Stimulated activated CD8-positive, alpha-beta memory T cell treated with anti-CD3 and anti-CD28 coated beads, Interleukin-15, amount 100 ng/mL, for 24 hours (primary cell): ENCODE measurements at places on chromosomes 6 and 20.
A peak's percentile ranks its signal among the peaks of the same experiment; 100 is the strongest.

- peak; percentile 6 for DNase-seq
These were observed 146.2 kb upstream of the ECI2 start for GRCh38 chr6:4281341-4282293.

GRCh38 chr6:147676495-147677199, 168.2 kb downstream of the SAMD5 start:
- no peak for DNase-seq

- DNase-seq = no peak
These were observed 618.0 kb upstream of the FLRT3 start for GRCh38 chr20:14955399-14955798.

DNA sequence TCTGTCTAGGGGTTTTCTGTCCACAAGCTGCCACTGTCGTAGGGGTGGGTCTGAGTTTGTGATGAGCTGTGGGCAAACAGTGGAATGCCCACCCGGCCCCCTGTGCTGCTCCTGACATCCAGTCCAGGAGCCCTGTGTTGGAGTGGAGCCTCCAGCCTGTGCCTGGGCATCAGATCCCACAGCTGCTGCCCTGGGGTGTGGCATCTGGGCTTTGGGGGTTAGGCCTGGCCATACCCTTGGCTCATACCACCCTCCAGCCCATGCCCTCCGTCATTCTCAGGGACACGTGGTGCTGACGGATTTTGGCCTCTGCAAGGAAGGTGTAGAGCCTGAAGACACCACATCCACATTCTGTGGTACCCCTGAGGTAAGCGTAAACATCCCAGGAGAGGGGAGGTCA, 12.9 kb downstream of the SGK2 start:
- DNase-seq = no peak

- no peak for DNase-seq
These were observed 5.5 kb downstream of the SFT2D1 start for GRCh38 chr6:166336847-166337246.

GRCh38 chr6:50143011-50143719, 93.4 kb upstream of the DEFB112 start:
- no peak for DNase-seq

GRCh38 chr6:46453741-46454316, 37.4 kb downstream of the RCAN2 start:
- no peak for DNase-seq

DNA sequence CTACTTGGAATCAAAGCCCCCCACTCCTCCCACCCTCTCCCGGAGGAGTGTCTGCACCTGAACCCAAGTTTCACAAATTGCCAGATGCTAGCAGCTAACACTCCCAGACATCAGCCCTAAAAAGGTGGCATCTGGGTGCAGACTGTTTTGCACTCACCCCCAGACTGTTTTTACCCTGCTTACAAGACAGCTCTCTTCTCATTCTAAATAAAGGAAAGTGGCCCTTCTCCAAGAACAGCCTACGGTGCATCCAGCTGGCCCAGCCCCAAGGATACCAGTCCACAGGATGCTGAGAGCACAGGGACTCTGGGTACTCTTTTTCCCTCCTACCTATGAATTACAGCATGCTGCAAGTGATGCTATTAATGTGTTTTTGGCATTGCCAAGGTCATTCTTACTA, 842.0 kb upstream of the FLRT3 start:
- no peak for DNase-seq

DNA sequence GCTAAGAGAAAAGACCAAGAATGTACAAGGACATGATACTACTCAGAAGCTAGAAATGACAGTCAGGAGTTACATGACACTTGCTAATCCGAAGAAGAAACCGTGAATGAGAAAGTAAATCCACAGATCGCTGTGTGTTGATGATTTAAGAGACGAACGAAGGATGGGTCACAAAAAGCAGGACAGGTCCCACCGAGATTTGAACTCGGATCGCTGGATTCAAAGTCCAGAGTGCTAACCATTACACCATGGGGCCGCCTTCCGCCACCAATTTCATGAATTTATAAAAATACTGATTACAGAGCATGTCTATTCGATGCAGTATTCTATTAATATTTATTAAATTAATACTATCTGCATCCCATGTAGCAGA, 54.0 kb upstream of the BTN3A2 start:
- DNase-seq = no peak

DNA sequence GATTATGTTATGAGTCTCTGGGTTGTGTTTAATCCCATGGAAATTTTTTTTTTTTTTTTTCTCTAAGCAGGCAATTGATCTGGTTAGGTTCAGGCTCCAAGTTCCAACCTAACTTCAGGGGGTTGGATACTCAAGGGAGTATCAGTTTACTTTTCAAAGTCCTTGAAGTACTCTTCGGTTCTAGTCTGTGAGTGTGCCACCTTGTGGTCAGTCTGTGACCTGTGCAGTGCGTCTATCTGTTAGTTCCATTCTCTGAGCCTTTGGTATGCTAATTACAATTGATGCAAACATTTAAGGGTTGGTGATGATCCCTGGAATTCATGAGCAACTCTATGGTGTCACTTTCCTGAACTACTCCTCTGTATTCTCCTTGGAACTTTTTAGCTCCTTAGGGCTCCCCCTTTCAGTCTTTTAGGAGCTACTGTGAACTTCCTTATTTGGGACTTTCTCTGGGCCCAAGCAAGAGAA, 342.0 kb downstream of the SOX4 start:
- DNase-seq = no peak

GRCh38 chr6:78995346-78995745, 82.7 kb downstream of the PHIP start:
- DNase-seq = no peak

DNA sequence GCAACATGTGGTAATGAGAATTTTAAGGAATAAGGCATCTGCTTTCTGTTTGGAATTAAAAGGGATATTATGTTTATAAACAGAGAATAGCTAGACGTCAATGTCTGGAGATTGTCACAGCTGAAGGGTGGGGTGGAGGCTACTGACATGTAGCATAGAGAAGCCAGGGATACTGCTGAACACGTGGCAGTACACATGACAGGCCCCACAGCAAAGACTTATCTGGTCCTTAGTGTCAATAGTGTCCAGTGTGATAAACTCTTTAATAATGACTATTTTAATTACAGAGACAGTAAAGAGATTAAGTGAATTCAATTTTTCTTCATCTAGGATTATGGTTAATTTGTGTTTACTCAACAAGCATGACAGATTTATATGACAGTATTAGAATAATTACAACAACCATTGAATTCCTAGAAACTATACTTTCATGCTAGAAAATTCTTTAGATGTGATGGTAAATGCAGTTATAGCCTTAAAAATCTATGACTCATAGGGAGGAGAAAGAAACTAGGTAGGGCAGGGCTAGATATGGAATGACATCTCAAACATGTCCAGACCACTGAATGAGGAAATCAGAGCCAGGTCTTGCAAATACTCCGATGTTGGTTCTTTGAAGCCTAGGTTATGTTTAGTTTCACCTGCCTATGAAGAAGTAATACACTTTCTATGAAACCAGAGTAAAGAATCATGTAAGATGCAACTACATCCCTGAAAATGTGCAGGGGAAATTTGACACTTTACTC, 399.5 kb downstream of the PHF3 start:
- no peak for DNase-seq

GRCh38 chr6:72260489-72260888, 361.4 kb upstream of the KCNQ5 start:
- no peak for DNase-seq

DNA sequence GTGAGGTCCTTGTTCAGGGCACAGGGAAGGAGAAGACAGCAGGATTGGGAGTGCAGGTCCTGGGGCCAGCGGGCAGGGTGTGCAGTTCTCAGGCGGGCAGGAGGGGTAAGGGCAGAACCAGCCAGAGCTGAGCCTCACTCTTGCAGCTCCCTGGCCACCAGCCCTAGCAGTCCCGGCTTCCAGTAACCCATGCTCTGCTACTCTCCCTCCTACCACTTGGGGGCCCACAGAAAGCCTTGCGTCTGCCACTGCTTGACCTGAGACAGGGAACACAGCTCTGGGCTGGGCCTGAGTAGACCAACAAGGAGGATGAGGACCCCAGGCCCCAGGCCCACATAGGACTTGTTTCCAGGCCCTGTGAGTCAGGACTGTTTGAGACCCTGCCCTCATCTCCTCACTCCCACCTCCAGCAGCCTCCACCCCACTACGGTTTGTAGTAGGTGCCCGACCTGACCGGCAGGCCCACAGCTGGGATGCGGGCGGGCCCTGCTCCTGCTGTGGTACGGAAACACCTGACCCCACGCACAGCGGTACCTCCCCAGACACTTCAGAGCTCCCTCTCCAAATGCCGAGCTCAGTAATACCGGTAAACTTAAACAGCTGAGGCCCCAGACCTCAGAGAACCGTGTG, 39.2 kb downstream of the KCNK5 start:
- DNase-seq = no peak

GRCh38 chr20:48238781-48239180, 453.5 kb upstream of the SULF2 start:
- DNase-seq = no peak

DNA sequence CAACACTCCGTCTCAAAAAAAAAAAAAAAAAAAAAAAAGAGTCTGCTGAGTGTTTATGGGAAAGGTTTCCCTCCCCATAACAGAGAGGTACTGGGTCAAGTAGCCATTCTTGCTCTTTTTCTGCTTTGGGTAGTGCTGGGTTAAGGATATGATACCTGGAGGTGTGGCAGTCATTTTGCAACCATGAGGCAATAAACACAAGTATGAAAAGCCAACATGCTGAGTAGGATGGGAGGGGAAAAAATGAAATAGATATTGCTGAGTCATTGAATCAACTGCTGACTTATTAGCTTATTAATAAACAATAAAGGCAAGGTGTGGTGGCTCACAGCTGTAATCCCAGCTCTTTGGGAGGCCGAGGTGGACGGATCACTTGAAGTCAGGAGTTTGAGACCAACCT, 2.3 kb upstream of the TOMM34 start:
- DNase-seq = no peak

- DNase-seq = no peak
These were observed 23.0 kb downstream of the PLN start for GRCh38 chr6:118571121-118571520.

DNA sequence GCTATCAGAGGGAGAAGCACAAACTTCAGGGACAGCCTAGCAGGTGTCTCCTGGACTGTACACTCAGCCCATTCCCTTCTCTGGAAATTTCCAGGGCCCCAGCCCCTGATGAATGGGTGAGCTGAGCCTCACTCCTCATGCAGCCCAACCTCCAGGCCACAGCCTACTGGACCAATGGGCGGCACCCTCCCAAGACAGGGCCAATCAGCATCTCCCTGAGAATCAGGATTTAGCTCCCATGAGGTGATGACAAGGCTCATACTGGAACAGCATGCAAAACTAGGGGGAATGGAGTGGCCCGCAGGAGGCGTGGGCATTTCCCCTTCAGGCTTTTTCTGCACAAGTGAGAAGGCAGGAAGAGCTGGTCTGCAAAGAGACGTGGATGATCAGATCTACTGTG, 29.0 kb downstream of the NFATC2 start:
- no peak for DNase-seq

GRCh38 chr6:84777888-84778287, 13.5 kb upstream of the TBX18 start:
- DNase-seq = no peak

DNA sequence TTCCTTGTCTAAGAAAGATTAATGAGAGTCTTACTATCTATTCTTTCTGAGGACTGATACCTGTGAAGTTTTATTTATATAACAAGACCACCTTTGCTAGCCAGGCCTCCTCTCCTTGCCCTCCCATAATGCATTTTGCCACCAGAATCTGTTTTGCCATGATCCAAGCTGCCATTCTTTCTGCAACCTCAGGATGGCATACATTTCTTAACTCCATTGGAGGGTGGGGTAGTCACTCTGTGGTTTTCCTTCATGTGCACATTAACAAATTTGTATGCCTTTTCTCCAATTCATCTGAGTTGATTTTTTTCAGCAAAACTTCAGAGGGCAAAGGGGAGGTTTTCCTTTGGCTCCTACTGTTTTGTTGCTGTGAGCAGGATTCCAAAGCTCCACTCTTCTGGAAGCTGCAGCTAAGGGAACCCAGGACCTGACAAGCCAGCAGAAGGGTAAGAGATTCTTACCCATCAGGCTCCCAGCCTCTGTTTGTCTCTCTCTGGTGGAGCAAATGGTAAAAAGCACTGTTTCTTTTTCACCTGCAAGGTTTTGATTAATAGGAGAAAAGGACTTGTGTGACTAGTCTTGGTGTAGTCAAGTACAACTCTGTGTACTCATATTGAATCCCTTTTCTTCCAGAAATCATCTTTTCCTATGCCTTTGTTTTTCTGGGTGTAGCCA, 26.2 kb upstream of the ENPP4 start:
- DNase-seq = no peak

- no peak for DNase-seq
These were observed 103.2 kb upstream of the ARMC2 start for GRCh38 chr6:108744996-108745395.

DNA sequence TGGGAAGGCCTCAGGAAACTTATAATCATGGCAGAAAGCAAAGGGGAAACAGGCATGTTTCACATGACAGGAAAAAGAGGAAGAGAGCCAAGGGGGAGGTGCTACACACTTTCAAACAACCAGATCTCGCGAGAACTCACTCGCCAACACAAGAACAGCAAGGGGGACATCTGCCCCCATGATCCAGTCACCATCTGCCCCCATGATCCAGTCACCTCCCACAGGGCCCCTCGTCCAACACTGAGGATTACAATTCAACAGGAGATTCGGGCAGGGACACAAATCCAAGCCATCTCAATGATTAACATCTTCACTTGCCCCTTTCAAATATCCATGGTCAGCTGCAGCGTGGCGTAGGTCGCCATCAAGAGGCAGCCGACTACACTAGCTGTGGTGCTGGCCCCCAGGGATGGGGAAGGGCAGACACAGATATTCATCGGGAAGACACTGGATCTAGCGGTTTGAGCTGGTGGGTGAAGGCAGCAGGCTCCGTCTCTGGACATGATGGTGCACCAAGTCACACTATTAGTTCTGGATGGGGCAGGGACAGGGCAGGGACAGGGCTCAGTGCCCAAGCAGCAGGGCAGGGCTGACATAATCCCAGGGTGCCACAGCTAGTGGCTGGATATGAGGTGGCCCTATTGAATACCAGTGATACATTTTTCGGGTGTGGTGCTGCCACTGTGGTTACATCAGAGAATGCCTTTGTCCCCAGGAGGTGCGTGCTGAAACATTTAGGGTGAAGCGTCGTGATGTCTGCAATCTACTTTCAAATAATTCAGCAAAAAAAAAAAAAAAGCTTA, 31.6 kb downstream of the TUBB2B start:
- no peak for DNase-seq

GRCh38 chr6:149766156-149766769, 16.7 kb downstream of the PCMT1 start:
- DNase-seq = no peak

GRCh38 chr20:61789329-61789728, 276.4 kb downstream of the TAF4 start:
- DNase-seq = no peak

DNA sequence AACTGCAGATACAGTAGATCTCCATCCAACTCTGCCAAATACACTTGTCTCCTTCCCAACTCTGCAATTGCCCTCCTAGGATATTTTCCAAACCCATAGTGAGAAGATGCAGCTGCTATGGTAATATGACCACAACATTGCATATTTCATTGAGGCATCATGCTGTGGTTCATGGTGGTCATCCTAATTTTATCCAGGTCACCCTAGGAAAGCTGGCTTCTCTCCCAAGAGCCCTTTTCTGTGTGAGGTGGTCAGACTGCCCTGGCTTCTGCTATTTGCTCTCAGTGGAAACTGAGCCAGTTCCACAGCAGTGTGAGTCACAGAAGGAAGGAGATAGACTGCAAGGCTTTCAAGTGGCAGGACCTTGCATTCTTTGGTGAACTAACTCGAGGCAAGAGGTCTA, 5.5 kb downstream of the OGFRL1 start:
- DNase-seq = no peak

GRCh38 chr6:150345781-150346180, 23.0 kb upstream of the IYD start:
- no peak for DNase-seq

- DNase-seq = no peak
These were observed 28.3 kb downstream of the CDK5RAP1 start for GRCh38 chr20:33372993-33373441.
